ENCODE measurements at places on chromosomes 5 and 9. TPM values are rescaled to one million over a fixed set of nuclear protein-coding genes. Genes with fewer than 3 reads are reported as not detected.

The SLC22A4 gene
- 3.0 TPM for polyA plus RNA-seq

- DNase-seq = no peak
Observed at GRCh38 chr9:136748666-136749611, 614 bp upstream of the LCN6 start.

GRCh38 chr5:127418367-127418766, 99.1 kb upstream of the PRRC1 start:
- DNase-seq = no peak

DNA sequence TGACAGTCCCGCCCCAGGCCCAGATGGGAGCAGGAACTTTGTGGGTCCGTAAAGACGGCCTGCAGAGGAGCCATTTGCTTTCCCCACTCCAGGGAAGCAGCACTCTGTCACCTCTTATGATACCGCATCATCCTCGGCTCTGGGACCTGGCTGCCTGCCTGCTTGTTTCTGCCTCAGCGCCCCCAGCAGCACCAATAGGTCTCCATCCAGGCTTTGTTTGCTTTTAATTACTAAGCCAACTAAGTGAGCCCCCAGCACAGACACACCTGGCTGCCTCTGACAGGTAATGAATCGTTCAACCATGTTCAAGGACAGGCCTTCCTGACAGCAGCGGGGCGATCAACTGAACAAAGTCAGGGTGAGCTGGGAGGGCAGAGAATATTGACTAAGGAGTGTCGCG, 141.4 kb downstream of the C5orf15 start:
- no peak for DNase-seq

- DNase-seq = no peak
Observed at GRCh38 chr5:95836544-95836943, 14.0 kb upstream of the GLRX start.

DNA sequence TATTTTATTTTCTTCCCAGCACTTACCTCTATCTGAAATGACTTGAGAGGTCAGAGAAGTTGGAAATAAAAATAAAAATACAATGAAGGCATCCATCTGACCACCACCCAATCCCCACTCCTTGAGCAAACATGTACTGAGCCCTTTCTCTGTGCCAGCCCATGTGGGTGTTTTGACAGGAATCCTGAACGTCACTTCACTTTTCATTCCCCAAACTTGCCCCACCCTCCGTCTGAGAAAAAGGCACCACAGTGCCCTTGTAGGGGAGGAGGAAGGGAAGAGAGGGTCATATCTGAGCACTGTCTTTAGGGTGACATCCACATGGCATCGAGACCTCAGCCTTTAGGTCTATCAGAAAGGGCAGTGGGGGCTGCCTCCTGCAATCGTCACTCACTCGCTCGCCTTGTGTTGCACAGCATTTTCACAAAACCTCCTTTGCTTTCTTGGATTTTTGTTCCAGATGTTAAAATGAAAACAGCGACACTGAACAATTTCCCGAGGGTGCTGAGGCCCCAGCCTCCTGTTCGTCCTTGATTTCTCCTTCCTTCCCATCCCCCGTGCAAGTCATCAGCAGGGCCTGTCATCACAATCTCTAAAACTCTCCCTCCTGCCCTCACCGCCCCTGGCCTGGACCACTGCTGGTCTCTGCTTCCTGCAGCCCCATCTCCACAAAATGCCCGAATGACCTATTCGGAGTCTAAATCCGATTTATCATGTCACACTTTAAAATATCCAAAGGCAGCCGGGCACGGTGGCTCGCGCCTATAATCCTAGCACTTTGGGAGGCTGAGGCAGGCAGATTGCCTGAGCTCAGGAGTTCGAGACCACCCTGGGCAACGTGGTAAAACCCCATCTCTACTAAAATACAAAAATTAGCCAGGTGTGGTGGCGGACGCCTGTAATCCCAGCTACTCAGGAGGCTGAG, 13.0 kb downstream of the HIGD2A start:
- no peak for DNase-seq

The SLC6A19 gene
- not detected for polyA plus RNA-seq

Measured in AG04450 (cell line).